ENCODE measurements at places on chromosomes 16 and 17.

DNA sequence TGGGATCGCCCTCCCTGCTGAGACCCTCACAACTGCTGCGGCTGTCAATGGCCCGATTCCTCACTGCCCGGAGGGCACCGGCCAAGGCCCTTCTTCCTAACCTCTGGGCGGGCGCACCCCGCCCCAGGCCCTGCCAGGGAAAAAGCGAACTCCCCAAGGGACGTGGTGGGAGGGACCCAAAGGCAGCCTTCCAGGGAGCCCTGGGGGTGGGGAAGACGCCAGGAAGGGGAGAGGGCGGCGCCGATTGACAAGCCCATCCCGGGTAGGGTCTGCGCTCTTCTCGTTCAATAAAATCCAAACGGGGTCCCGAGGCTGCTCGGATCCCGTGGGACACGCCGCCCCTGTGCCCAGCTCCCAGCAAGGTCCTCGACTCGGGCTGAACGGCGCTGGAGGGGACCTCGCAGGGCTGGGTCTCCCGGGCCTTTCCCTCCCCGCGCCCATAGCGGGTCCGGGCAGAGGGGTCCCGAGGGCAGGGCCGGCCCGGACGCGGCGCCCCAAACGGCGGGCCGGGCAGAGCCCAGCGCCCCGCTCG, 416 bp downstream of the KIFC3 start:
- DNase-seq, result peak; percentile 82

- DNase-seq, result no peak
Measured at GRCh38 chr17:80318166-80318565, 57.5 kb downstream of the RNF213 start.

- DNase-seq, result peak; percentile 63
Measured at GRCh38 chr17:41678411-41678906, 10.2 kb upstream of the EIF1 start.

- no peak for DNase-seq
Measured at GRCh38 chr16:29663807-29664090, 702 bp downstream of the SPN start.

Measured in NB4 (cell line).